Fibroblast of skin of abdomen (primary cell): ENCODE measurements at places on chromosomes 16 and 17.

GRCh38 chr17:78378225-78379130 is at the start of gene PGS1:
Gene PGS1 (plus strand): TSS chr17:78378649. CDS start chr17:78378666, 17 bp downstream.
- peak; percentile 73 for DNase-seq

- DNase-seq: peak; percentile 69
These were observed 60.0 kb upstream of the MPHOSPH6 start for GRCh38 chr16:82229800-82230619.

DNA sequence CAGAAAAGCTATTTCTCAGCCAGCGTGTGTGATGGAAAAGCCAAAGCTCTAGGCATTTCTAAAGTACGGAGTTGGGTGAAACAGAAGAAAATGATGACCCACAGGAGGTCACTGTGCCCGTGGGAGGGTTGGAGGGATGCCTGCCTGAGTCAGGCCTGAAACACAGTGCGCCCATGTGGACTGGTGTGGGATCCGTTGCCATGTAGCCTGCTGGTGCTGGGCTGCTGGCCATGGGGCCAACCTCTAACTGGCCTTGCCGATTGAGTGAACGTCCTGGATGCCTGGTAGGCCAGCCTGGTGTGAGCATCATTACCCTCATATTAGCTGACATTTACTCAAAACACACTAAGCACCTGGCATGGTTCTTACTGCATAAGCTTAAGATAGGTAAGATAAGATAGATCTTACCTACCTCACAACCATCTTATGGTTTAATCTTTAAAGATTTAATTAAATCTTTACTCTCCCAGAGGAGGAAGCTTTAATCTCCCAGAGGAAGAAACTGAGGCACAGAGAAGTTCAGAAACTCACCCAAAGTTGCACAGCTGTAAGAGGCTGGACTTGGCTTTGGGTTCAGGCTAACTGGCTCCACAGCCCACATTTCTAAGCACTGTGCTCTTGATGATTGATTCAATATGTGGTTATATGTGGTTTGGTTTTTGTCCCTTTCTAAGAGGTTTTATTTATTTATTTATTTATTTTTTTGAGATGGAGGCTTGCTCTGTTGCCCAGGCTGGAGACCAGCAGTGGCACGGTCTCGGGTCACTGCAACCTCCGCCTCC is 15.7 kb downstream of the MGAT5B start:
- DNase-seq: no peak

- no peak for DNase-seq
These were observed 21.1 kb downstream of the GJD3 start for GRCh38 chr17:40343219-40344119.

DNA sequence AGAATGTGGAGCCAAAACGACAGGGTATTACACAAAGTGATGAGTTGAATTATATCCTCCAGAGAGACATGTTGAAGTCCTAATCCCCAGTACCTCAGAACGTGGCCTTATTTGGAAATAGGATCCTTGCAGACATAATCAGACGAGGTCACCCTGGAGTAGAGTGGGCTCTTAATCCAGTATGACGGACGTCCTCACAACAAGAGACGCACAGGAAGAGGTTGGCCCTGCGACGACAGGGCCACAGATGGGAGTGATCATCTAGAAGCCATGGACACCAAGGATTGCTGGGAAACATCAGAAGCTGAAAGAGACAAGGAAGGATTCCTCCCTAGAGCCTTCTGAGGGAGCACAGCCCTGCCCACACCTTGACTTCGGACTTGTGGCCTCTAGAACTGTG is 142.4 kb upstream of the AXIN2 start:
- no peak for DNase-seq

DNA sequence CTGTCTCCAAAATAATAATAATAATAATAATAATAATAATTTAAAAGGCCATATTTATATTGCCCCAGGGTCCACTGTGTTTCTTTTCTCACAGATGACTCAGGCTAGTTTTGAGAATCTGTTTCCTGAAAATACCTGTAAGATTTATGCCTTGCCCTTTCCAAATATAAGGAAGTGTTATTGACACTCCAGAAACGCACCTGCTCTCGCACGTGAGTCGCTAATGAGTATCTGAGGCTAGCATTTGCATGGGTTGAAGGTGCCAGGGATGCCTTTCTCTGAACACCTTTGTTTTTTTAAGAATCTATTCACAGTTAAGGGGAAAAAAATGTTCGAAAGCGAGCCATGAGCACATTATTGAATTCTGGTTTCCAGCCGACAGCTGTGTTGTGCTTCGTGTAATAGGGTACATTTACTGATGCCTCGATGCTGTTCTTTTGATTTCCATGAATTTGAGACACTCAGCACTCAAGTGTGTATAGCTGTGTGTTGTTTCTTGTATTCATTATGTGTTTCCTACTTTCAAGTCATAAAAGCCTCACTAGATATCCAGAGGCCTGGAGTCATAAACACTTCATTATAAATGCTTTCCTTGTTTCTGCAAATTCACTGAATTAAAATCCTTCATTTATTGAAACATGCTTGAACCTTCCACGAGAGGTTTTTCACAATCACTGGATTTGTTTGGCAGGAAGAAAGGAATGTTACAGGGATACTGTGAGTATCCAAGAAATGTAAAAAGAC is 45.0 kb upstream of the NOL11 start:
- DNase-seq: no peak

DNA sequence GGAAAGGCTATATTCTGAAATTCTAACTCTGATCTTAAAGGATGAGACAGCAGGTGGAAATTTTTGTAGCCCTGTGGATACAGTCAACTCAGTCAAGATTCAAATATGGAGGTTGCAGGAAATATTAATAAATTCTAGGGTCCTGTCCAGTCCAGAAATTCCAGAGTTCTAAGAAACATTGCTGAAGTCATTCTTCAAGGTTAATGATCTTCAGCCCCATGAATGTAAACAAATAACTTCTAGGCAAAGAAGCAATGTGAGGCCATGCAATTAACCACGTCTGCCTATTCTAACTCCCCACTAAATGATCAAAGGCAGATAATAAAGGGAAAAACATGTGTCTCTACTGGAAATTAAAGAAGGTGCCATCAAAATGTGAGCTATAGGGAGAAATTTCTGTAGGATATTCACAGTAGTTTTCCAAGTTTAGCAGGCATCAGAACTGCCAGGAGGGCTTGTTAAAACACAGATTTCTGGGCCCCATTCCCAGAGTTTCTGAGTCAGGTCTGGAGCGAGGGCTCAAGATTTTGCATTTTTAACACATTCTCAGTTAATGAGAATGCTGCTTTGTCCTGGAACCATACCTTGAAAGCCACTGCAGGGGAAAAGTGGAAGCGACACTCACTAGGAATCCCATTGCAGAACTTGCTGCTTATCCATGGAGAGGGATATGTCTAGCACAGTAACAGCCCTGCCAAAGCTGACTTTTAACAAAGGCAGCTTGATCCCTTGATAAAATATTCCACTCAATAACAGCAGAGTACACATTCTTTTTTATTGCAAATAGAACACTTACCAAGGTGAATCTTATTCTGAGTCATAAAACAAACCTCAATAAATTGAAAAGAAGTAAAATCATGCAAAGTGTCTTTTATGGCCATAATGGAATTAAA is 61.8 kb downstream of the DNAH3 start:
- DNase-seq: peak; percentile 34

DNA sequence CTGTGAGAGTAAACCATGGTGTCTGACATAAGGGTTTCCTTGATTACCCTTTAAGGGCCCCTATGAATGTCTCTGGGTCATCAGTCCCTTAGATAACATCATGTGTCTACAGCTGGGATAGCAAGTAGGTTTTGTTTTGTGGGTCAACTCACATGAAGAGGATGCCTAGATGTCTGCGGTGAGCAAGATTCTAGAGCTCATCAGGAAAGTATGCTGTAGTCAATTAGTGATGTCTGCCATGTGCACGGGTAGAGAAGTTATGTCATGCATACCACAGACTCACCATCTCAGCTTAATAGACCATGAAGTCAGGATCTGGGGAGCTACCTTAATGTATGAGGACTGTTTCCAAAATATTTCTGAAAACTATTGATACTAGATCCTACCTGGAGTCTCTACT is 57.5 kb downstream of the CDH13 start:
- DNase-seq: peak; percentile 38

- DNase-seq: no peak
These were observed 8.4 kb downstream of the PMP22 start for GRCh38 chr17:15256689-15257088.

DNA sequence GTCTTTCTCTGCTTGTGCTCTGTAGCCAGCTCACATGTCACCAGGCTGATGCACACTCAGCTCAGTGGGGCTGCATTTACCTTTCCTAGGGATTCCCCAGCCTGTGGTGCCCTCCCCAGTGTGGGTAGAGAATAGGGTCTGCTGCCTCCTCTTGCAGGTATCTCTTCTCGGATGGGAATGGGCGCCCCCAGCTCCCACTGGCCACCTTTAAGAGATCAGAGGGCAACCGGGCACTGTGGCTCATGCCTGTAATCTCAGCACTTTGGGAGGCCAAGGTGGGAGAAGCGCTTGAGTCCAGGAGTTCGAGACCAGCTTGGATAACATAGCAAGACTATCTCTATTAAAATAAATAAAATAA is 3.3 kb downstream of the XYLT2 start:
- DNase-seq: no peak

DNA sequence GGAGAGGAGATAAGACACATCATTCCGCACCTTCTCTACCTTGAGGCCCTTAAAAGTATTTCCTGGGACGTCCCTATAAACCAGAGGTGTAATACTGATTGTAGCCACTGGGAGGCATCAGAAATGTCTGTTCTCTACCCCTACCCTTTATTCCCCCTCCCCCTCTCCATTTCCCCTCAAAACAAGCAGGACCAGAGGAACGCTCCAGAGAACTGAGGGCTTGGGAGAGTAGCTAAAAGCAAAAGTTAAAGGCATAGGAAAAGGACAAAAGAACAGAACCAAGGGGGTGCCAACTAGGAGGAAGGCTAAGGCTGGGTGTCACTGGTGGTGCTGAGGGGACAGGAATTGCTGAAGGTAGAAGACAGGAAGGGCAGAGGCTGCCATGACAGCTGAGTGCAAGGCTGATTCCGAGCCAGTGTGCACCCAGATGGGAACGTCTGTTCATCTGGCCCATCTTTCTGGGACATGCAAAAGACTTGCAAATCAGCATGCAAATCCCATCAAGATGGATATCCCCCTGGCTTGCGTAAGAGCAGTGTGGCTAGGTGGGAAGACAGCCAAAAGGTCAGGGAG is 6.7 kb downstream of the CAMTA2 start:
- DNase-seq: peak; percentile 50

DNA sequence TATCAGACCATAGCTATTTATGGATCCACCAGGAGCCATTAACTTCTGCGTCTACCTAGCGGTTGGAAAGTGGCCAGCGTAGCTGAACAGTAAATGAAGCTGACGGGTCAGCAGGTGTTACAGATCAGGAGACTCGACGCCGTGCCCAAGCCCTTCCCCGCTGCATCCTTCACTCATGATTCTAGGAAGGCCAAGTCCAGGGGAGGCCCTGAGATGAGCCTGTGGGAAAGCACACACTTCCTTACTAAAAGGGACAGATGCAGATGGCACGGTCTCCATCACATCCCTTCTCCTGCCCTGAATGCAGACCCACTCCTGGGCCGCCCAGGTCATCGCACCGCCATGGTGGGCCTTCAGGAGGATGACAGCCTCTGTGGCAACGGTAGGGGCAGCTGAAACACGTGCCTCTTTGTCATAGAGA is 67.7 kb upstream of the DNAH17 start:
- DNase-seq: no peak

- DNase-seq: peak; percentile 69
These were observed 151.1 kb upstream of the GSE1 start for GRCh38 chr16:85461814-85462713.

- DNase-seq: no peak
These were observed 66.0 kb downstream of the SNX20 start for GRCh38 chr16:50614955-50615724.

- peak; percentile 97 for DNase-seq
These were observed 10.5 kb upstream of the TSPOAP1 start for GRCh38 chr17:58338841-58339754.

DNA sequence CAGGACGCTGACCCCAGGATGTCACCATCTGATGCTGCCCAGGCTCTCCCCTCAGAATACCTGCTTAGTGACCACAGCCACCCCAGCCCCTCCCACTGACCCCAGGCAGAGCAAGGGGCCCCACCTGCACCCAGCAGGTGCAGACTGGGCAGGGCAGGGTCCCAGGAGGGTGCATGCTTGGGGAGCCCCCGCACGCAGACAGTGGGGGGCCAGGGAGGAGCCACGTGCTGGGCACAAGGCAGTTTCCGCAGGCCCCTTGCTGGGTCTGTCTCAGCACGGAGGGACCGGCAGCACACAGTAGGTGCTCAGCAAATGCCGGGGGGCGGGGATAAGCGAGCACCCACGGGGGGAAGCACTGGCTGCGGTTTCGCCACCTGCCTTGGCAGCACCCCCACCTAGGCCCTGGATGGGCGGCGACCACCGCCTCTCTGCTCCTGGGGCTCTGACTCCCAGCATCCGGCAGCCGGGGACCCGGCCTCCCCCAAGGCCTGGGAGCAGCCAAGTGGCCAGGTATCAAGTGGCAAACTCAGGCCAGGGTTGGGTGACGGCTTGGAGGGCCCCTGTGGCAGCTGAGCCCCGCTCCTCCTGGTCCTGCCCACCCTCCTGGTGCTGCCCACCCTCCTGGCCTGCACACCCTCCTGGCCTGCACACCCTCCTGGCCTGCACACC is 18.7 kb upstream of the SSTR5 start:
- DNase-seq: no peak

DNA sequence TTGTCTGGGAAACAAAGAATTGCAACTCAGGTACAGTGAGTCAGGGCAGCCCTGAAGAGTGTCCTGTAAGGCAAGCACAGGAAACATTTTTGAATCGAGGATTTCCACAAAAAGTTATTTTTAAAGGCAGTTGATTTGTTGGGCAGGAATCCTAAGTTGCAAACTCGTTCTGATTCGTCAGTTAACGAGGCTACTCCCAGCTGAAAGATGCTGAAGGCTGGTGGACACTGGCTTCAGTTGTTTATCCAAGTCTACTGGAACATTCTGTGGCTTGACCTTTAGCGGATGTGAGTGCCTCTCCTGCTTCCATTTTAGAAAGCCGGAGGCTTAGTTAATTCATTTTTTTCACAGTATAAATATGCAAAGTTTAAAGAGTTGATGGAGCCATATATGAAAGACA is 84.2 kb downstream of the KCNJ12 start:
- DNase-seq: no peak

GRCh38 chr16:77910021-77910420 is 112.3 kb upstream of the CLEC3A start:
- no peak for DNase-seq

DNA sequence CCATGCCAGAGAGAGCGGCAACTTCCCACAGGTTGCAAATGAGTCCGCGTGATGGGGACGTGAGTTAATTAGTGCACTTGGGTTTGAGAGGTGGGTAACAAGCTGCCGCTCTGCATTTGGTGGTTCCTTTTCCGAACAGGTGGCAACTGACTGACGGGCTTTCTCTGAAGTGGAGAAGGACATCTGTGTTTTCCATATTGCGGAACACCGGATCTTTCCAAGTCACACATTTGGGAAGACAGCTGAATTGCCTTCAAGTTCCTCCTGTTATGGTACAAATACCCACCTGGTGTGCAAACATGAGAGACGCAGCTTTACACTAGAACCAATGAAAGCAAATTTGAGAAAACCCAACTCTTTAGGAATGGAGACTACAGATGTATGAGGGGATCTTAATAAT is 451.3 kb upstream of the ZFHX3 start:
- no peak for DNase-seq

GRCh38 chr16:89658221-89658879 is 714 bp downstream of the SPATA33 start:
- no peak for DNase-seq

GRCh38 chr17:1638624-1639300 is 6.8 kb downstream of the SCARF1 start:
- no peak for DNase-seq
